ENCODE measurements at places on chromosomes 12 and 14.

GRCh38 chr12:18165422-18165871 is 75.5 kb upstream of the RERGL start:
- no peak for DNase-seq

GRCh38 chr14:68395604-68396003 is 397.3 kb downstream of the ZFP36L1 start:
- no peak for DNase-seq

- DNase-seq, result no peak
Observed at GRCh38 chr12:11838403-11838802, 188.9 kb downstream of the ETV6 start.

GRCh38 chr12:6770094-6770493 is 2.2 kb upstream of the LAG3 start:
- DNase-seq, result no peak

DNA sequence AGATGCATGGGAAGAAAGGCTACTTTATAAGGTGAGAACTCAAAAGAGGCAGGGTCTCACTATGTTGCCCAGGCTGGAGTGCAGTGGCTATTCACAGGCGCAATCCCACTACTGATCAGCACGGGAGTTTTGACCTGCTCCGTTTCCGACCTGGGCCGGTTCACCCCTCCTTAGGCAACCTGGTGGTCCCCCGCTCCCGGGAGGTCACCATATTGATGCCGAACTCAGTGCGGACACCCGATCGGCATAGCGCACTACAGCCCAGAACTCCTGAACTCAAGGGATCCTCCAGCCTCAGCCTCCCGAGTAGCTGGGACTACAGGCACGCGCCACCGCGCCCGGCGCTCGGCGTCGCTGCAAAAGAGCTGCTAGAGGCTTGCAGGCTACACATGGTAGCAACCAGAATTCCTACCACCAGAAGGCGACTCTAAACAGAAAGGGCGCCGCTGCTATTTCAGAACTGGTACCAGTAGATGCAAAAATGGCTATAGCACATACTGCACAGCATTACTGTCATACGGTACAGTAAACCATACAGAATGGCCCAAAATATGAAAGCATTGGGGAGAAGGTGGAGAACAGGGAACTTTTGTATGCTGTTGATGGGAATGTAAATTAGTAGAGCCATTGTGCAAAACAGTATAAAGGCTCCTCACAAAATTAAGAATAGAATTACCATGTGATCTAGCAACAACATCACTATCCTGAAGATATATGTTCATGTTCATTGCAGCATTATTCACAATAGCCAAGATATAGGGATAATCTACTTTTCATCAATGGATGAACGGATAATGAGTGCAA is 1.2 kb upstream of the NEMF start:
- peak; percentile 5 for DNase-seq

DNA sequence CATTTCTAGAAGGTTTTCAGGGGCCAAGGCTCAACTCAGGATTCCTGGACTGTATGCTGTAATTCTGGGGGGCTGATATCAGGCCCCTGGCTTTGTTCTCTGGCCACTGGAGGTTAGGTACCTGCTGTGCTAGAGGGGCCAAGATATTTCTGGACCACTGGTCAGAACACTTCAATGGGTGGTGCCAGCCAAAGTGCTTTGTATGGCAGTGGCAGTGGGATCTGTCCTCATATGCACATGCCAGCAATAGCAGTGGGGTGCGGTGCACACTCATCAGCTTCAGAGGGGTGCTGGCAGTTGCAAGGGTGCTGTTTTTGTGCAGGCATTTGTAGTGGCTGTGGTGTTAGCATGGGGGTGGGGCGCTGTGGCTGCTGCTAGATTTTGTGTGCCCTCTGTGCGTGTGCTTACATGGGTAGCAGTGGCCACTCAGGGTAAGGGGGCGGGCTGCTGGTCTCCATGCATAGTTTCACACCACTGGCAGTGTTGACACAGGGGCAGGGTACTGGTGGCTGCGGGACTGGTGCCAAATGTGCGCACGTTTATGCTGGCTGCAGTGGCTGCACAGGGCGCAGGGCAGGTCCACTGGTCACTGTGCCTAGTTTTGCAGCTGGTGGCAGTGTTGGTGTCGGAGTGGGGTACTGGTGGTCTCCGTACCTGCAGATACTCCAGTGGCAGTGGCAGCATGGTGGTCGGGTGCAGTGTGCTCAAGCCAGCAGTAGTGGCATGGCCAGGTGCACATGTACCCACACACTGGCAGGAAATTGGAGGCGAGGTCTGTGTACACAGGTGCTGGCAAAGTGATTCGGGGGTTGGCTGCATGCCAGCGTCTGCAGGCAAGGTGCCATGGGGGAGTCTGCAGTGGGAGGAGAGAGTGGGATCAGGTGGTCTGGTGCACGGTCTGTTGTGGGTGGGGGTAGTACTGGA is 12.6 kb downstream of the NOPCHAP1 start:
- no peak for DNase-seq

DNA sequence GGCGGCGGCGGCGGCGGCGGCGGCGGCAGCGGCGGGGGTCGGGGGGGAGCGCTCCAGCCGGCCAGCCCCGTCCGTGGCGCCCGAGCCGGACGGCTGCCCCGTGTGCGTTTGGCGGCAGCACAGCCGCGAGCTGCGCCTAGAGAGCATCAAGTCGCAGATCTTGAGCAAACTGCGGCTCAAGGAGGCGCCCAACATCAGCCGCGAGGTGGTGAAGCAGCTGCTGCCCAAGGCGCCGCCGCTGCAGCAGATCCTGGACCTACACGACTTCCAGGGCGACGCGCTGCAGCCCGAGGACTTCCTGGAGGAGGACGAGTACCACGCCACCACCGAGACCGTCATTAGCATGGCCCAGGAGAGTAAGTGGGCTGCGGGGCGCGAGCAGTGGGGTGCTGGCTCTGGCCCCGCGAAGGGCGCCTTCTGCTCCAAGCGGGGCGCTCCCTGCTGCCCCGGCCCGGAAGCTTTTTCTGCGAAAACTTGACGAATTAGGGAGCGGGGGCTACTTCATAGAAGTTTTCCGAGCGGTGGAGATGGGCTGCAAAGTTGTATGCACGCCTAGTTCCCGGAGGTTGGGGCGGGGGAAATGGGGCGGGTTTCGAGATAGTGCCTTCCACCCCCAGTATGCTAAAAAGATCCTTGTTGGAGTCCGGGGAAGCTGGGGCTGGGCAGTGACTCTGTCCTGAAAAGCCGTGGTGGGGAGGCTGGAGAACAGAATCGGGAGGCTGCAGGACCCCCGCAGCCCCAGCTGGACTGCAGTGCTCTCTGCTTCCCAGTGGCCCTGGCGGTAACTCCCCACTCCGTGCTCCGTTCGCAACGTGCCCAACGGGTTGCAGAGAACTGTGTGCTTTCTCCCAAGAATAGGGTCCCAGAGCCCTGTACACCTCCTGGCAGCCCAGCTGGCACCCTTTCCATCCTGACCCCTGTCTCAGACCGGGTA is 751 bp downstream of the GDF11 start:
- peak; percentile 40 for DNase-seq

DNA sequence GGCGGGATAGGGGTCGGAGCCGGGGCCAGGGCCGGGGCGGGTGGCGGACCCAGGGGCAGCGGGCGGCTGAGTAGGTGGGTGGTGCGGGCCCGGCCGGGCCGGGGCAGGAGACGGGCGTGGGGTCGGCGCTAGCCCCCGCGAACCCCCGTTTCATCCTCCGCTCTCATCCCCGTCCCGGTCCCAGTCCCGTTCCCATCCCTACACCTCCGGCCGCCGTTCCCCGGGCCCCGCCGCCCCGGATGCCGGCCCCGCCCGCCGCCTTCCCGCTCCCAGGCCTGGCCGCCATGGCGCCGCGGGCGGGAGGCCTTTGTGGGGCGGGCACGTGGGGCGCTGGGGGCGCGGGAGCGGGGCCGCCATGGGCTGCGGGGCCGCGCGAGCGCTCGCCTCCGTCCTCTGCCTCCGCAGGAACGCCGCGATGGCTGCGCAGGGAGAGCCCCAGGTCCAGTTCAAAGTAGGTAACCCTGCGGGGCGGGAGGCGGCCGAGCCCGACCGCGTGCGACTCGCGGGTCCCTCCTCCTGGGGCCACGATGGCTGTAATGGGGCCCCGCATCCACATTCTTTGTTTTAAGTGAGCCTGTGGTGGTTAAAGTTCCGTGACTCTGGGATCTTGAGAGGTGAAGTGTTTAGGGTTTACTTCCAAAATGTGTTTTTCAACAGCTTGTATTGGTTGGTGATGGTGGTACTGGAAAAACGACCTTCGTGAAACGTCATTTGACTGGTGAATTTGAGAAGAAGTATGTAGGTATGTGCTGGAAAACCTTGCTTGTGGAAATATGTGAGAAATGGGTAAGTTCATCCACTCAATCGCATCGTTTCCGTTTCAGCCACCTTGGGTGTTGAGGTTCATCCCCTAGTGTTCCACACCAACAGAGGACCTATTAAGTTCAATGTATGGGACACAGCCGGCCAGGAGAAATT is 572 bp downstream of the RAN start:
- peak; percentile 6 for DNase-seq

DNA sequence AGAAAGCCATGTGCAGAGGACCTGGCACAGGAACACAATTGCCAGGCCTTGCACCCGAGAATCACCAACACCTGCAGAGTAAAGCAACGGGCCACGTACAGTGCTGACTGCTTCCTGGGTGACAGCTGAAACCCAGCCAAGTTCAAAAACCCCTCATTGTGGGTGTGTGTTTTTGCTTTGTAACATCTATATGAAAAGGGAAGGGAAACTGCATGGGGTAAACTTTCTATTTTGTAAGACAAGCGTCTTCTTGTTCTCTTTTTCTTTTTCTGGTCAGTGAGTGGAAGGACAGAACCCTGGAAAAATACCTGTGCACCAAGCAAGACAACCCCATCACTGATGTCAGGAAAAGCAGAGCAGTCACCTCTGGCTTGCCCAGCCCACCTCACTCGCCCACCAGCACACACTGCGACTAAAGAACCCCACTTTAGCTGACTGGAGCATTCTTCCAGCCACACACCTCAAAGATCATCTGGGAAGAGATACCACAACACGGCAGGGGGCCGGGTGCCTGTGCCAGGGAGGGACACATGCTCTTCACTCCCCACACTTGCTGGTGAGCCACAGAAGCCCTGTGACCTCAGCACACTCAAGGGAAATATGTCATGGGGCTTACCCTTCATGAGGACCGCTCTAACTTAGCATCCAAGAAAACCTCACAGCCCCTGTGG is 172.3 kb downstream of the NDUFA12 start:
- DNase-seq, result no peak

- no peak for DNase-seq
Observed at GRCh38 chr14:76780360-76780759, 19.1 kb downstream of the VASH1 start.

DNA sequence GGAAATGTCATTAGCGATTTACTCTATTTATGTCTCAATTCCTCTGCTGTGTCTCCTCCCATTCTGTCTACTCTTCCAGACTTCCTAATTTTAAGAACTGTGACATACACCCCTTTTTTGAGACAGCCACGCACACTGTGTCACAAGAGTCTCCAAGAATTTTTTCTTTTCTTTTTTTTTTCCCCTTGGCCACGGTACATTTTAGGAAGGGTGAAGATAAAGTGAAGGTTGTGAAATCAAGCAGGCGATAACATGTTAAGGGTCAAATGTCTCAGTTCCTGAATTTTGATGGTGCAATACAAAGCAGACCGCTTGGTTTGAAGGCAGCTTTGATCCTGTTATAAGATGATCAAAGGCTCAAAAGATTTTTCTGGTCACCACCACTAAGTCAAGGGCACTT is 4.3 kb downstream of the OLR1 start:
- no peak for DNase-seq

DNA sequence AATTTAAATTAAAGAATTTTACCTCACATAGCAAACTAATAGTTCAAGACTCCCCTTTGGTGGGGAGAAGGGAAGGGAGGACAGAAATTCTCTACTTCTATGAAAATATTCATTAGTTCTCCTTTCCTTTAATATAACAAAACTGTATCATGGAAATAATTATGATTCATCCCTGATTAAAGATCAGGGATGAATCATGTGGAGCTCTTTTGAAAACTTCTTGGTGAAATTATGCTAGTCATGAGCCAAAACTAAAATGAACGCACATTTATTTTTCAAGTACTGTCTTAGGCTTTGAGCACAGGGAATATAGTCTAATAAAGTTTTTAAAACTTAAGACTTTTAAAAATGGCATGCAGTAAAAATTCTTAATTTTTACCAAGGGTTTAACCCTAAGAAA is 17.1 kb downstream of the TMBIM4 start:
- DNase-seq, result no peak

GRCh38 chr14:102056694-102057442 is 30.0 kb downstream of the HSP90AA1 start:
- no peak for DNase-seq

DNA sequence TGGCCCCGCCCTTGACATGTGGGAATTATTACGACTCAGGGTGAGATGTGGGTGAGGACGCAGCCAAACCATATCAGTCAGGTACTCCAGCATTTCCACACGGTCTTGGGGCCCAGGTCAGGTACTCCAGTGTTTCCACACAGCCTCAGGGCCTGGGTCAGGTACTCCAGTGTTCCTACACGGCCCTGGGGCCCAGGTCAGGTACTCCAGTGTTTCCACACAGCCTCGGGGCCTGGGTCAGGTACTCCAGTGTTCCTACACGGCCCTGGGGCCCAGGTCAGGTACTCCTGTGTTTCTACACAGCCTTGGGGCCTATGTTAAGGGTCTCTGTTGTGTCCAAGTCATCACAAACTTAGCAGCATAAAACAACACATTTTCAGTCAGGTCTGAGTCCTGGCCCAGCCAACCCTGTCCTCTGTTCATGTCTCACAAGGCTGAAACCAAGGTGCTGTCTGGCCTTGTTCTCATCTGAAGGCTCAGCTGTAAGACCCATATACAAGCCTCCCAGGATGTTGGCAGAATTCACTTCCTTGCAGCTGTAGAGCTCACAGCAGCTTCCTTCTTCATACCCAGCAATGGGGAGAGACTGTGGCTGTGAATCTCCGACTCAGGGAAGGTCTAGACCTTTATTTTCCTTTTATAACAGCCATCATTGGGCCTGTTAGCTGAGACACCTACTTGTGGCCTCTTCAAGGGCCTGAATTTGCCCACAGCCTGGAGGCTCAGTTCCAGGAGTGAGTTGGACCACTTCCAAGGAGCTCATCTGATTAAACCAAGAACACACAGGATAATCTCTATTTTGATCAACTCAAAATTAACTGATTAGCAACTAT is 107.6 kb upstream of the SFSWAP start:
- DNase-seq, result no peak

- no peak for DNase-seq
Observed at GRCh38 chr12:132318618-132319033, 10.8 kb downstream of the GALNT9 start.

DNA sequence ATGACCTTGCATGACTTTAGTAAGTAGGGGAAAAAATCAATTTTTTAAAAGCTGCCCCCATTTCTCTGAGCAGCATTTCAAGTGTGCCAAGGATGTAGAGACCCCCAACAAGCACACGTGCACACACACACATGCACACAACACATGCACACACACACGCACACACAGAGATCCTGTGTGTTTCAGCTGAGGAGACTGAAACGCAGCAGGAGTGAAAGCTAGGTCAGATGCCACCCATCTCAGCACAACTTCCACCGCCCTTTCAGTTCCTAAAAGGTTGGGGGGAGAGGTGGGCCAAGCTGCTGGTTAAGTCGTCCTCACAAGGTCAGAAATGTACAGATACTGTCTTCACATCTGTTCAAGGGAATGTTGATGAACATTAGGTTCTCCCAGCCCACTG is 13.9 kb downstream of the MYL2 start:
- DNase-seq, result no peak

GRCh38 chr12:59067083-59067482 is 146.8 kb upstream of the LRIG3 start:
- DNase-seq, result no peak

- DNase-seq, result no peak
Observed at GRCh38 chr12:11348439-11348838, 38.2 kb upstream of the PRB4 start.

Measured in anterior cingulate cortex (tissue), 58 donors.